ENCODE measurements at places on chromosomes 7 and 10. TPM values are rescaled to one million over a fixed set of nuclear protein-coding genes. Genes with fewer than 3 reads are reported as not detected.

GRCh38 chr7:104096683-104097082 lies 107.2 kb upstream of the RELN start:
- DNase-seq, result no peak

Gene DPYSL4
- 12.2 TPM for polyA plus RNA-seq

DNA sequence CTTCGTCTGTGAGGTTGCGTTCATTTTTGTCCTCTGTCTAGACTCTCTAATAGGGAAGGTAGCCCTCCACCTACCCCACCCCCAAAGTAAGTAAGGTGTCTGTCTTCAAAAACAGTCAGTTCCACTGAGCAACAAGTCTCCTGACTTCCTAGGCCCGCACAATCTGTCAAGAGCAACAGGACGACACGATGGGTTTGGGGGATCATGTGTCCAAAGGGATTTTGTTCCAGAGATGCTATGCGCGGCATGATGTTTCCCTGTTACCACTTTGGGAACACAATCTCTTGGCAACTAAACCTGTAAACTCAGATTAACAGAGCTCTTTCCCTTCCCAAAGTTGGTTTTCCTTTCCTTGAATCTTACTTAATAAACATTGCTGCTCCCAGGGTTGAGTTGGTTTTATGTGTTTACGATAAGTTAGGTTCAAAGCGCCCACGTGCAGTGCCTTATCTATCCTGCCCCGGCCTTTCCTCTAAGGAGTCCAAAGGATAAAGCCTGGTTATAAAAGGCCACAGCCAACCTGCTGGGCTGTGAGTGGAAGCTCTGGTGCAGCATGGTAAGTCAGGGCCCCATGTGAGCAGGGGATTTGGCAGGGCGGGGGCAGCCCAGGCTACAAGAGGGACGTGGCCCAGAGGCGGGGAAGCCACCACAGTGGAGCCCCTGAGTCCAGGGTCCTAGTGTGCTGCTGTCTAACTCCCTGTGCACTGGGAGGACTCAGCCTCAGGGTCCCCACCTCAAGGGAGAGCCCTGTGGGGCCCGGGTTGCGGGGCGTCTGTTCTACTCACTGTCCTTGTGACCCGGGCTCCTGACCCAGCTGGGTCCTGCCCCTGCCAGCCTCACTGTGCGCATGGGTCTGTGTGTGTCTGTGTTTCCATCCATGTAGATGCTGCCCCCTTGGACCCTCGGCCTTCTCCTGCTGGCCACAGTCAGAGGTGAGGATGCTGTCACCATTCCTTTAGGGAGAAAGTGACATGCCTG lies at the start of gene PNLIPRP2:
Gene PNLIPRP2 (plus strand): TSS at position 531 of the 978 bp plus-strand sequence.
- DNase-seq, result no peak

GRCh38 chr7:40475681-40475982 lies 340.8 kb downstream of the SUGCT start:
- DNase-seq, result no peak

GRCh38 chr10:52020702-52021101 lies 293.4 kb upstream of the DKK1 start:
- DNase-seq, result no peak

All from right renal pelvis (tissue), 4 donors.